ENCODE measurements at places on chromosomes 1 and 21. TPM values are rescaled to one million over a fixed set of nuclear protein-coding genes. Genes with fewer than 3 reads are reported as not detected.

DNA sequence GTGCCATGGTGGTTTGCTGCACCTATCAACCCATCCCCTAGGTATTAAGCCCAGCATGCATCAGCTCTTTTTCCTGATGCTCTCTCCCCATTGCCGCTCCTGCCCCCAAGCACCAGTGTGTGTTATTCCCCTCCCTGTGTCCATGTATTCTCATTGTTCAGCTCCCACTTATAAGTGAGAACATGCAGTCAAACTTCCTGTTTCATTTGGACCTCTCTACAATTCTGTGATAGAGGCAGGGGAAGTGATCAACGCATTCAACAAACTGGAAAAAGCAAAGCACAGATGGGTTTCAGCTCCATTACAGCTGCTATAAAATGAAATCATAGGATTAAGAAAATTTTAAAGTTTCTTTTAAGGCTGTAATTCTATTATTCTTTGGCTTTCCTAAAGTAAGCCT is 23.3 kb upstream of the CD55 start:
- DNase-seq = no peak

- DNase-seq = no peak
These were observed 14.4 kb upstream of the IFI6 start for GRCh38 chr1:27686223-27686990.

The C8A gene
- not detected for total RNA-seq

The ATP1A4 gene
- total RNA-seq = not detected

The INPP5B gene
- total RNA-seq = 28.9 TPM
